ENCODE measurements at places on chromosomes 7 and 10.

DNA sequence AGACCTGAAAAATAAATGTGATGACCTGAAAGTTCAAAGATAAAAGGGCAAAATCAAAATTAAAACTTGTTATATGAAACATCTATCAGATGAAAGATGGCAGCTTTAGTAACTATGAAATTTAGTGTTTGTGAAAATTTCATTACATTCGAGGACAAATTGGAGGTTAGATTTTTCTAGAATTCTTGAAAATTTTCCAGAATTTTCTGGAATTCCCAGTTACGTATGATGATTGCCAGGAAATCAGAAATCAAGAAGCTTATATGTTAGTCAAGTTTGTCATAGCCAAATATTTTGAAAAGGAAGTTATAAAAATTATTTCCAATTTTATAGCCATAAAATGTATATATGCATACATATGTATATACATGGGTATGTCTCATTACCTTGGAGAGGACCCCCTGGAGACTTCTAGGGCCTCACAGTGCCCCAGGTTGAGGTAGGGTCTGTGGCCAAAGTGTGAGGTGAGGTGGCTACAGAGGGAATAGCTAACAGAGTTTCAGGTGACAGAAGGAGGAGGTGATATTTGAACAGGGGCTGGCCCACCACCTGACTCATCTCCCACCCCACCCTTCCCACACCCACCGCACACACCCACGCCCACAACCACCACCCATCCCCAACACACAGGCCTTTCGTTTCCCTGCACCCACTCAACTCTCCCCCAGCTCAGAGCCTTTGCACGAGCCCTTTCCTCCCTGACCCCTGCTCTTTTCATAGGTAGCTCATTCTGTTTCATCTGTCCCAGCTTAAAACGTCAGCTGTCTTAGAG is 21.5 kb downstream of the C10orf105 start:
- DNase-seq = no peak

DNA sequence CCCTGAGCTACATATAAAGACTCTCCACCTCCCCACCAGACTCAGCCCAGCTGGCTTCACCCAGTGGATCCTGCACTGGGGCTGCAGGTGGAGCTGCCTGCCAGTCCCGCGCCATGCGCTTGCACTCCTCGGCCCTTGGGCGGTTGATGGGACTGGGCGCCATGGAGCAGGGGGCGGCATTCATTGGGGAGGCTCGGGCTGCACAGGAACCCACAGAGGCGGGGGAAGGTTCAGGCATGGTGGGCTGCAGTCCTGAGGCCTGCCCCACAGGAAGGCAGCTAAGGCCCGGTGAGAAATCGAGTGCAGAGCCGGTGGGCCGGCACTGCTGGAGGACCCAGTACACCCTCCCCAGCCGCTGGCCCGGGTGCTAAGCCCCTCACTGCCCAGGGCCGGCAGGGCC is 157.2 kb upstream of the GNAI1 start:
- DNase-seq = no peak

DNA sequence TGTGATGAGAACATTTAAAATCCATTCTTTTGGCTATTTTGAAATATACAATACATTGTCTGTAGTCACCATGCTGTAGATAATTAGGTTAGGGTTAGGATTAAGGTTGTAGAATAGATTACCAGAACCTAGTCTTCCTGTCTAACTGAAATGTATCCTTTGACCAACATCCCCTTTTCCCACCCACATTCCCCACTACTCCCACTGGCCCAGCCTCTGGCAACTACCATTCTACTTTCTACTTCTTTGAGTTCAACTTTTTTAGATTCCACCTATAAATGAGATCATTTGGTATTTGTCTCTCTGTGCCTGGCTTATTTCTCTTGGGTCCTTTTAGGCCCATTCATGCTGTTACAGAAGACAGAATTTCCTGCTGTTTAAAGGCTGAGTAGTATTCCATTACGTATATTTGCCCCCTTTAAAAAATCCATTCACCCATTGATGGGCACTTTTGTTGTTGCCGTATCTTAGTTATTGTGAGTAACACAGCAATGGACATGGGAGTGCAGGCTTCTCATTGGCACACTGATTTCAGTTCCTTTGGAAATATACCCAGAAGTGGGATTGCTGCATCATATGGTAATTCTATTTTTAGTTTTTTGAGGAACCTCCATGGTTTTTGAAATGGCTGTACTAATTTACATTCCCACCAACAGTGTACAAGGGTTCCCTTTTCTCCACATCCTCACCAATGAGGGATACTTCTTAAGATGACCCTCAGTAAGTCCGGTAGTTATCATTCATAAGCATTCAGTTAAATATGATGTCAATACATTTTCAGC is 104.0 kb downstream of the RALA start:
- DNase-seq = no peak

- DNase-seq = no peak
Observed at GRCh38 chr7:71705901-71706596, 574.1 kb downstream of the GALNT17 start.

DNA sequence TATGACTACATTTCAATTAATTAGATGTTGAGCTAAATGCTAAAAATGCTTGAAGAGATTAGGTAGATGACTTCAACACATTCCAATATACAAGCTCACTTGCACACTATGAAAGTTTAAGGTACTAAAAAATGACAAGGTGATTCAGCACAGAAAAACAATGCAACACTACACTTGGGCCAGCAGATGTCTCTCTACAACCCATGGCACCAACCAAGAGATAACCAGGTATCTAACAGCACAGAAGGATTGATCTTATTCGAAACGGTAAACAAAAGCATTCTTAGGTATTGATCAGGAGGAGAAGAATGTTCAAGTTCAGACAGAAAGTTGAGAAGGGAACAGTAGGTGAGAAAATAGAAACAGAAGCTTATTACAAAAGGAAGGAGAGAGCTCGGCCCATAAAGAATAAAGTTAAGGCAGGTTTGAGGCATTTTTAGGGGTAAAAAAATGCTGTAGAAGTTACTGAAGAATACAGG is 248.2 kb upstream of the KLF14 start:
- no peak for DNase-seq

- DNase-seq = no peak
Observed at GRCh38 chr10:4038000-4038399, 253.0 kb upstream of the KLF6 start.

DNA sequence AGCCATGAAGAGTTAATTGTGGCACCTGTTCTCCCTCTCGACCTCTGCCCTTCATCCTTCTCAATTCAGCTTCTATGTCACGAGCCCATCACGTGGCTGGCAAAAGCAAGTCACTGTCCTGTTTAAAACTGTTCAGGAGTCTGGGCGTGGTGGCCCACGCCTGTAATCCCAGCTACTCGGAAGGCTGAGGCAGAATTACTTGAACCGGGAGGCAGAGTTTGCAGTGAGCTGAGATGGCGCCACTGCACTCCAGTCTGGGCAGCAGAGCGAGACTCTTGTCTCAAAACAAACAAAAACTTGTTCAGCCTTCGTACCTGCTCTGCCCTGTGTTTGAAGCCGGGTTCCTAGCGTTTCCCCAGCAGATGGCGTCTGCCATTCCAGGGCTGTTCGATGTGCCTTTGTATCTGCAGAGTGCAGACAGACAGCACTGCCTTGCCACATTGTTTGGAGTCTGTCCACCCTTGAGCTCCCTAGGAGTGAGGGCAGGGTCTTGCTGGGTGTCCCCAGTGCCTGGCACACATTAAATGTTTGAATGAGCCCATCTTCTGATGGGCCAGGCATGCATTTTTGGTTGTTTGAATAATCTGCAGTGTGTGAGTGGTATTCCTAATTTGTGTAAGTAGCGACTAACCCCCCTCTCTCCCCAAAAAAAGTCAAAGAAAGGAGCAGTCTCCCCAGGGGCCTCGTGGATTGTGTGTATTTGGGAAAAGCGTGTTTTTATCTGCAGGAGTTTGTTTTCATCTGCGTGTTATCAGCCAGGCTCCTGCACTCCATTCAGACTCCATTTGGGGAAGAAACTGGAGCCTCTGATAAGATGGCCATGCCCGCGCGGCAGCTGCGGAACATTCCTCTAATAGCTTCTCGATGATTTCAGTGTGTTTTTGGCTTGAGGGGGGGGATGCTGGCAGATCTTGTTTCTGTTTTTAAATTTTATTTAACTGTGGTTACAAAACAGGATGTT is 61.2 kb downstream of the DNAJB6 start:
- no peak for DNase-seq

DNA sequence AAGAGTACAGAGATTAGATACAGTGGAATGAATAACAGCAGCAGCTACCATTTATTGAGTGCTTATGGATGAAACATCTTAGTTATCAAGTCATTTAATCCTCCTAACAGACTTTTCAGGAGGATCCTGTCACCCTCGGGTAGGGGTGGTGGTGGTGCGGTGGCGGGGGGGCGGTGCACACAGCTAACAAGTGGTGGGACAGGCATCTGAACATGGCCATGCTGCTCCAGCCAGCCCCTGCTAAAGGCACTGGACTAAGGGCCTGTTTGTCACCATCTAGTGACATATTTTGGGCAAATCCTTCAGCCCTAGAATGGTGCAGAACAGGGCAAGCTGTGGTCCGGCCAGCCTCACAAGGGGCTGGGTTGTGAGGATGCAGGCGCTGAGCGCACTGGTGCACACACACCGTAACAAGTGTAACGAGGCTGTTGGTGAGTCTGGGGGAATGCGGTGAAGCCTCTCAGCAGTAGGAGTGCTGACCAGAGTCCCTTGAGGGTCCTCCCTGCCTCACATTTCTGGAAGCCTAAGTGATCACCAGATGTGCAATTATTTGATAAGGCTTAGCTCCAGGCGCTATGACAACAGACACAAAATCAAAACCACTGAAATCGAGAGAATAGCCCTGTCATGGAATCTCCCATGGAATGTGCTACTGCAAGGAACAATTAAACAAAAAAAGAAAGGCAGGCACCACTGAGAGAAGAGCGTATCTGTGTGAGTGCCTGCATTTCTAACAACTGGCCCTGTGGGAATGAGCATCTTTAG is 102.2 kb downstream of the RNF216 start:
- no peak for DNase-seq

DNA sequence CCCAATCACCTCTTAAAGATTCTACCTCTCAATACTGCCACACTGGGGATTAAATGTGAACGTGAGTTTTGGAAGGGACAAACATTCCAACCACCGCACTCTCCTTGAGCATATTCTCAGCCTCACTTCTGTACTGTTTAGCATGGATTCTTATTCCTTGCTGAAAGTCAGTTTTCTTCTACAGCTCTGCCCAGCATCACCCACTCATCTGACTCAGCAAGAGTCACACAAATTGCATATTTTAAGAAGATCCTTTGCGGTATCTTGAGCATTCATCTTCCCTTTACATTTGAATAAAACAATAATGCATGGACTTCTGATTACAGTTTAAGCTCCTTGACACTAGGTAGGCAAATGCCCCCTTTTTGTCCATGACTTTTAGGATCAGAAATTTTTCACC is 251.6 kb upstream of the MKLN1 start:
- DNase-seq = no peak

DNA sequence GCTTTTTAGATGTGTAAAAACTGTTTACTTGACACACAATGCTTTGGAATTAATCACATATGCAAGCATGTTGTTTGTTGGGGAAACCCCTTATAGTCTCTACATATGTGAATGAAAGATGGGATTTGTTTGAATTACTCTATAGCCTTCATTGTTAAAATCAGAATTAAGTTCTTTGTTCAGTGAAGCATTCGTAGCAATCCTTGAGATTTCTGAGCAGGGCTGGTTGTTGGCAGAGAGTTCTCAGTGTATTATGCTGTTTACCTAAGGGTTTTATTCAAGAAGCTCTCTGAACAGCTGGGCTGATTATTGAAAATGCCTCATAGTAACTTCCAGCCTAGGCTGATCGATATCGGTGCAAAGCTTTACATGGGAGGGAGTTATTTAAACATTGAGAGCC is 190.9 kb downstream of the VTI1A start:
- DNase-seq = no peak

DNA sequence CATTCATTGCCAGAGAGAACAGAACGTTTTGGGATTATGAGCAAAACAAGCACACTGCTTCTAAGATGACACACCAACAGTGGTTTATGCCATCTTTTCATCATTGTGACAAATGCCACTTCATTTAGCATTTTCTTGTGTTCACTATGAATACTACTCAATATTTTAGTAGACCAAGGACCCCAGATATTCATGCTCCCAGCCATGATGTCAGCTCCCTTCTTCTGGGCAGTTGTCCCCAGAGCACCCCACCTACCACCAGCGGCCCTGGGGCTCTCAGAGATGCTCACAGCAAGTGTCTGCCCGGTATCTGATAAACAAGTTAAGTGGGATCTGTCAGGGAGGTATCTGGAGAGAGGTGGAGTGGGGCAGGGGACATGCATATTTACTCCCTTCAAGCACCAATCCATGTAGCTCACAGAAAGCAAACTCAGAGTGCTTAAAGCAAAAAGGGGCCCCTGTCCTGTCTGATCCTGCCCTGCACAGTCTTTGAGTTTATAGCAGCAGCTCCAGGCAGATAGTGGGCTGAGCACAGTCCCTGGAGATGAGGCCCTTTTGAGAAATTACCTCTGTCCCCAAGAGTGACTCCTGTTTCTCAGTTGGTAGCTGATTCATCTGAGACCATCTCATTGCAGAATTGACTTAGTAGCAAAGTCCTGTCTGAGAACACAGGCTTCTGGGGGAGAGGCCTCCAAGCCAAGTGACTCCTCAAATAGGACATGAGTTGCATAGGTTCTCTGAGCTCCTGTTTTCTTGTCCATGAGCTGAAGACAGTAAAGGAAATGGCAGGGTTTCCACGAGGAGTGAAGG is 281.8 kb upstream of the KLF6 start:
- no peak for DNase-seq

DNA sequence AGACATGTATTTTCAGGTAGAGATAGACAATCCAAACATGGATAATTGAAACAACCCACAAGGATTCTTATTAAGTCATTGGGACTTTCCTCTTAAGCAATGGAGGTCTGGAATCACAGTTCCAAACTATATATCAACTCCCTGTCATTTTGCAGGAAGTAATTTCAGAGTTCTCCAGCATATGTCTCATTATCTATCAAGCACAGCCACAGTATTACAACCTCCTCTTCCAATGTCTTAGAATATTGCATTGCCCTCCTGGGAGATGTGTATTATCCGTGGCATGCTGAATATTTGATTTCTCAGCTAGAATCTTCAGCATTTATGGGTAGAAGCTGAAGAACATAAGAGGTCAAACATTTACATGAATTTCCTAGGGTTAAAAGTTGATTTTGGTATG is 1255.8 kb downstream of the SORCS1 start:
- DNase-seq = no peak

All from prostate gland (tissue), 2 donors.